ENCODE measurements at places on chromosomes 13 and 19.

GRCh38 chr13:49429121-49429520, 14.7 kb downstream of the CAB39L start:
- no peak for DNase-seq

GRCh38 chr13:24267801-24268200, 41.6 kb upstream of the C1QTNF9 start:
- DNase-seq, result no peak

GRCh38 chr19:51407511-51408131, 9.8 kb downstream of the SIGLEC10 start:
- DNase-seq, result peak; percentile 13

GRCh38 chr13:20354722-20355121, 122.6 kb upstream of the GJB6 start:
- DNase-seq, result no peak

- no peak for DNase-seq
These were observed 18.8 kb upstream of the WASF3 start for GRCh38 chr13:26538363-26539317.

- DNase-seq, result no peak
These were observed 1.5 kb downstream of the ATP8B3 start for GRCh38 chr19:1810439-1811160.

- no peak for DNase-seq
These were observed 89.8 kb upstream of the LSM14A start for GRCh38 chr19:34082289-34083077.

DNA sequence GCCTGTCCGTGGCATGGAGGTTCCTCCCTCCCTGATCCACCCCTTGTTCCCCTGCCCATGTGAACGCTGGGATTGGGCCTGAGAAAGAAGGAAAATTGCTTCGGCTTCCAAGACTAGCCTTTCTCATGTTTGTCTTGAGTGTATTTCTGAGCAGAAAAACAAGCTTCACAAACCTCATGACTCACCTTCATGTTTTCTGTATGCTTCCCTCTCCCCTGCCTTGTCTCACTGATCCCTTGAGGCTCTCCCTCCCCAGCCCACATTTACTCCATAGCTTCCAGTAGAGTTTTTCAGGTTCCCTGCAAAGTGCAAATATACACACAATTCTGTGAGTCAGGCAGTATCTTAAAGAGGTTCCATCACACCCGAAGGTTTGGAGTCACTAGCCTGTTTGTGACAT, 572.4 kb downstream of the UQCRFS1 start:
- no peak for DNase-seq

- no peak for DNase-seq
These were observed 89.0 kb downstream of the CDK8 start for GRCh38 chr13:26342898-26343297.

- no peak for DNase-seq
These were observed 39.3 kb downstream of the TM9SF2 start for GRCh38 chr13:99540530-99540929.

DNA sequence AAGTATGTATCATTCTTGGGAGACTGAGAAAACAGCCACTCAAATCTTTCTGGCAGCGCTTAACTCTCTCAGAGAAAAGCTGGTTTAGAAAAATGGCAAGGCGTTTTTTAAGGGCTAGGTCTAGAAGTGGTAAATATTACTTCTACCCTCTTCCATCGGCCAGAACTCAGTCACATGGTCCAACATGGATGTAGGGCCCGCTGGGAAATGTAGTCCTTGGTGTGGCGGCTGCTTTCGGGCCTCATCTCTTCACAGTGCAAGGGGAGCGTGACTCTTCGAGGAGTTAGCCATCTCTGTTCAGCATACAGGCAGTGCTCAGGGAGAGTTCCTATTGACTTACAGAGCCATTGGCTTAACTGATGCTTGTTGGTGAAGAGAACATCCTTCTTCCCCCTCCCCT, 6.3 kb downstream of the VSTM2B start:
- DNase-seq, result no peak

- no peak for DNase-seq
These were observed 148.7 kb downstream of the FOXO1 start for GRCh38 chr13:40517486-40518480.

DNA sequence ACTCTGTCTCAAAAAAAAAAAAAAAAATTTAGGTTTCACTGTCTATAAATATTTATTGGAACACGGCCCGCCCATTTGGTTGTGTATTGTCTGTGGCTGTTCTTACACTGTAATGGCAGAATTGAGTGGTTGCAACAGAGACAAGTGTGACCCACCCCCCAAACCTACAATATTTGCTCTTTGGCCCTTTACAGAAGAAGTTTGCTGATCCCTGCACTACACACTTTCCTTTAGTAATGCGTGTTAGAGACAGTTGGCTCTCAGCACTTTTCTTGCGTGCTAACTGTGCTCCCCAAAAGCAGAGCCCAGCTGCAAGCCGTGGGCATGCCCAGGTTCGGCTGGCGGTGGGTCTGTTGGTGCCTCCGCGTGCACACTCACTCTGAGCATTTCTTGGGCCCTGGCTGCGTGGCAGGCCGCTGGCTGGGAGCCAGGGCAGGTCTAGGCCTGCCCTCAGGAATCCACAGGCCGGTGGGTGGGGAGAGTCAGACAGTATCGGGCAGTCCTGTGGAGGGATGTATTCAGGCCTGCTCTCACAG, 72.6 kb downstream of the SIPA1L3 start:
- DNase-seq, result no peak

DNA sequence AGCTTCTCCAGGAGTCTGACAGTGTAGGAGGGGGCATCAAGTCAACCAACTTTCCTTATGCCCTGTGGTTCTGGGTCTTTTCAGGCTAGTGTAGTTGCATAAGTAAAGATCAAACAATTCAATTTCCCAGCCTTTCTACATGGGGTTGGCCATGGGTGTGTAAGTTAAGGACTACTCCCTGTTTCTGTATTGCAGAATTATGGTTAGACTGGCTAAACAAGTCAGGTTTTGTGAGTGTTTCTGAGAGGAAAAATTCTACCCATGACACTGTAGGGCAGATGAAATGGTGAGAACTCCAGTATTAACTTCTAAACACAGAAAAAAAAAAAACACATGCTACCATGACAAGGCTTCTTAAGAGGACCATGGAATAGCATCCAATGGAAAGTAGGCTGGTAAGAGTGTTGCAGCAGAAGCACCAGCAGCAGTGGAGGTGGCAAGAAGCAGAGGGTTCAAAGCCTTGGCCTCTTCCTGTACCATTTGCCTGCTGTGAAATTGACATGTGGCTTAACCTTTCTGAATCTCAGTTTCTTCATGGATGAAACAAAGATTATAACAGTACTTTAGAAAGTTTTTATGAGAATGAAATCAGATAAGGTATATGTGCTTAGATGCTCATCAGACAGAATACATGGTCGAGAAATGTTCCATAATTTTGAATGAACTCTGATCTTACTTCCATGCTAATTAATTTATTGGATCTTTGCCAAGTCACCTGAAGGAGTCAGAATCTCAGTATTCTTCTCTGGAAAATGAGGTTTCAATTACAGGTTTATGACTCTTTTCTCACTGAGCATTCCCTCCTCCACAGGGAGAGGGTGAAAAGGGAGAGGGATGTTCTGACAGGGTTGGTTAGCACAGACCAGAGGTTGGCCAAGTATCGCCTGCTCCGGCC, 11.4 kb upstream of the SCEL start:
- DNase-seq, result no peak

- no peak for DNase-seq
These were observed 30.5 kb downstream of the VAV1 start for GRCh38 chr19:6803036-6803404.

DNA sequence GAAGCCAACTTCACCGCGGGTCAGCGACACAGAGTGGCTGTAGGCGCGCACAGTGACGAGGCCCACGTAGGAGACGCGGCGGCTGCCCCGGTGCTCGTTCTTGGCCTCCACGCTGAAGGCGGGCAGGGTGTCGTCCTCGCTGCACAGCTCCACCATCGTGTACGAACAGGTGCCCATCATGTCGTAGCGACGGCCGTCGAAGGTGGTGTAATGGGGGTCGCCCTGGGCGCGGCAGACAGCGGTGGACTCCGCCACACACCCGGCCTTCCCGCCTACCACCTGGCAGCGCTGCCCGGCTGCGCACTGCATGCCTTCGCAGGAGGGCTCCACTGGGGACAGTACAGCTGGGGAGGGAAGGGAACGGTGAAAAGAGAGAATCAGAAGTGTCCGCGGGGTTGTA, 10.0 kb downstream of the FCGBP start:
- DNase-seq, result no peak

DNA sequence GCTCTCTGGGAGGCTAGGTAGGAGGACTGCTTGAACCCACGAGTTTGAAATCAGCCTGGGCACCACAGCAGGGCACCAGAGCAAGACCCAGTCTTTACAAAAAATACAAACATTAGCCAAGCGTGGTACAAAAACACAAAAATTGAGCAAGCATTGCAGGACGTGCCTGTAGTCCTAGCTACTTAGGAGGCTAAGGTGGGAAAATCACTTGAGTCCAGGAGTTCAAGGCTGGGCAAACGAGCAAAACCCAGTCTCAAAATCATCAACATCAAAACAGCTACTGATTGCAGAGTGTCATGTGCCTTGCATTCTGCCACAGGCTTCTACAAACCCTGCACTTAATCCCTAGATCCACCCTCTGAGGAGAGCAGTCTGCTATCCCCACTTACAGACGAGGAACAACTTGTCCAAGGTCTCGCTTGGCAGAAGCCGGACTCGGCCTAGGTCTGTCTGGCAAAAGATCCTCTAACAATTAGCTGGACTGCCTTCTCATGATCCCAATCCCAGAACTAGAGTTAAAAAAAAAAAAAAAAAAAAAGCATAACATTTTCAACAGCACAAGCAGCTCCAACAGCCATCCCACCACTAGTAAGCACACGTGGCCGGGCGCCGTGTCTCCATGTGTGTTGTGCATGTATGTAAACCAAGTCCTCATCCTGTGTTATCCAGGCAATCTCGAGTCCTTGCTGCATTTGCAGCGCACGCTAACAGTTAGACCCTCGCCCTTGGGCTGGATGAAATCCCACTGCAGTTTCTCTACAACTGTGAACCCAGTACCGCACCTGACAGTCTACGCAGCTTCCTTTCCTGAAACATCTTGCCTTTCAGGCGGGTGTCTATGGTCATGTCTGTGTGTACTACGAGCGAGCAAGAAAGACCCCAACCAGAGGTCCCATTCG, 2.0 kb downstream of the PPP6R1 start:
- no peak for DNase-seq

DNA sequence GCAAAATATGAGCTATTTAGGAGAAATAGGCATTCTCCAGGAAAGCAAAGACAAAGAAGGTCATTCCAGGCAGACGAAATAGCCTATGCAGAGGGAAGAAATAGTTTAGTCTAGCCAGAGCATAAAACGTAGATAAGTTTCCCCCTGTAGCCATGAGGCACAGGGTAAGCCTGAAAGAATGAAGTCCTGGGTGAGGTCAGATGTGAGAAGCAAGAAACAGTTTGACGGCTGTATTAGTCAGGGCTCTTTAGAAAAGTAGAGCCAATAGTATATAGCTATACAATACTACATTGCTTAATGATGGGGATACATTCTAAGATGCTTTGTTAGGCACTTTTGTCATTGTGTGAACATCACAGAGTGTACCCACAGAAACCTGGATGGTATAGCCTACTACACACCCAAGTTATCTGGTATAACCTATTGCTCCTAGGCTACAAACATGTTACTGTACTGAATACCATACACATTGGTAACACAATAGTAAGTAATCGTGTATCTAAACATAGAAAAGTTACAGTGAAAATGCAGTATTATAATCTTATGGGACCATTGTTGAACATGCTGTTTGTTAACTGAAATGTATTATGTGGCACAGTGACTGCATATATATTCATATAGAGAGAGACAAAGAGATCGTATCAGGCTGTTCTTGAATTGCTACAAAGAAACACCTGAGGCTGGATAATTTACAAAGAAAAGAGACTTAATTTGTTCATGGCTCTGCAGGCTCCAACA, 59.3 kb upstream of the WDFY2 start:
- DNase-seq, result peak; percentile 48

DNA sequence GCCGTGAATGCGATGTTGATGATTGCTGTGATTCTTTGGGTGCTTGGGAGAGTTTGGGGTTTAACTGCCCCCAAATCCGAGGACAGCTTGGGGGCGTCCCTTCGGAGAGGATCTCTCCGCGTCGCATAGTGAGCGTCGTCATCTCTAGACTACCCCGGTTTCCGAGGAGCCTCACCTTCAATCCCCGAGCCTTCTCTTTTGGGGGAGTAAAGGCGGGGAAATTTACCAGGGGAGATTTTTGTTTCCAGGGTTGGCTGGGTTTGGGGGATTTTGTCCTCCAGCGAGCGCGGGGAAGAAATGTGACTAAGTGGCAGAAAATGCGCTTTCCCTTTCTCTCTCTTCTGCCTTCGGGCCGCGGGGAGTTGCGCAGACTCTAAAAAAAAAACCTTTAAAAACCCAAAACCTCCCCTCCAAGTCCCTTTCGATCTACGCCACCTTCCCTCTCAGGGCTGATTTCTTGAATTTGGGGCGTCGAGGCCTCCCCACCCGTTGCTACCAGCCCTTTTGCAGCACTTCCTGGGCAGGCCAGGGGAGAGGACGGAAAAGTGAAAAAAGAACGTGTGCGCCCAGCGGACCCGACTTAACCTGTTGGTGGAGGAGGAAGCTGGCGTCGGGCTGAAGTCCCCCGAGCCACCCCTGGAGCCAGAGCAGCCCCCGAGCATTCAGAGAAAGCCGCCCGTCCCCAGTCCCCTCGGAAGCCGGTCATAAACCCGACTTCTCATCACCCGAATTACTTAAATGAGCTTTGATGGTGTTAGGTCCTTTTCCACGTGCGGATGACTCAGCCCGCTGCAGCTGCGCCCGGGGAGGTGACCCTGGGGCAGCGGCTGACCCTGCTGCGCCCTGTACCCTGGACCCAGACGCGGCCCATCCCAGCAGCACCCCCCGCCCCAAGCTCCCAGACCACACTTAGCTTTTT, 17.7 kb downstream of the NFIX start:
- peak; percentile 74 for DNase-seq

DNA sequence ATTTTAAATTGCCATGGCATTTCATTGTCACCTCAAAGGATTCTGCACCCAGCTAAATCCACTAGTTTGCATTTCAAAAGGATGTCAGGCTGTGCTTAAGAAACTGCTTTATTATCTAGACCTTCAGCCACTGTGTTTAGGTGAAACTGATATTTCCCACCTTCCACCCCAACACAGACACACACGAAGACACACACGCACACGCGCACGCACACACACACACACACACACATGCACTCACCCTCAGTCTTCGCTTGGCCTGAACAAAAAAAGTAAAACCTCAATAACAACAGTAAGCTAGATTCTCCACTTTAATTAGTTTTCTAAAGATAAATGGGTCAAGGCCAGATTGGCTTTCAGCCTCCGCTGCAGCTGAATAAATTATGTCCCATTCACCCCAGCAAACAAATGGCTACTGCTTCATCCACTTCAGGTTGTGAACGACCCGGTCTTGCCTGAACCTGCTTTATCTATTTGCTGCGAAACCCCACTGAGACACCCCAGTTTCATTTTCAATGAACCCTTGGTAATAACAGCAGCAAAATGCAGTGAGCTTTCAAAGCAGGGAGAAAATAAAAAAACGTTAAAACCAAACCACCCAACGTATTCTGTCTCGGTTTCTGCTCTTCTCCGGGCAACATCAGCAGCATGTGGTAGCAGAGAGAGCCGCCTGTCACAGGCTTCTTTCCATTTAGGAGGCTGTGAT, 166.8 kb downstream of the DCT start:
- no peak for DNase-seq

DNA sequence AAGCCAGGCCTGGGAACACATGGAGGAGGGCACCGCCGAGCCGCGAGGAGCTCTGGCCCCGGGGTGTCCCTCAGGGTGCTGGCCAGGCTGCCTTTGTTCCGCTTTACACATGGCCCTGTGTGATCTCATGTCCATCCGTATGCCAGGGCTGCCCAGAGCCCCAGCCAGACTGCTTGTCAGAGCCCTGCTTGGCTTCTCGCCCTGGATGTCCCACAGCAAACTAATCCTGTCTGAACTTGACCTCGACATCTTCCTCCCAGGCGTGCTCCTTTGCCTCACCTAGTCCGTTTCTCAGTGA, 14.3 kb downstream of the BCKDHA start:
- no peak for DNase-seq
